Activated CD4-positive, alpha-beta T cell treated with anti-CD3 and anti-CD28 coated beads for 36 hours (primary cell): ENCODE measurements at places on chromosomes 2 and 18.

DNA sequence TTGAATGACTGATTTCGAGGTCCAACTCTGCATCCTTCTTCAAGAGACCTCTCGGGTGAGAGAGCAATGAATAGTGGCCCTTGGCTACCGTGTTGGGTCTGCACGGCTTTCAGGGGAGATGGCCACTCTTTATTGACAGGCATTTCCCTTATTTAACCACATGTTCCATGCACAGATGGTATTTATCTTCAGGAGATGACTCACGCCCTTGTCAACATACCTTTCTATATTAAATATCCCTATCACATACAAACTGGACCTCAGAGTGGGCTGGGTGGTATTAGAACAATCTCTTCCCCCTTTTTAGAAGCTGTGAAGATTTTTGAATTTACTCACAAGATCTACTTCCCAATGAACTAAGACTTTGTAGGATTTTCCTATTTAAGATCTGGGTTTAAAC is 109.6 kb upstream of the CDC42EP3 start:
- no peak for DNase-seq
- H3K4me3 ChIP-seq = no peak overlapping the region
- no peaks in the 10 kb centered on the region for H3K27me3 ChIP-seq
- H3K4me1 ChIP-seq = no peaks in the 10 kb centered on the region

GRCh38 chr2:102979429-102979828 is 217.6 kb downstream of the TMEM182 start:
- H3K27me3 ChIP-seq = peaks cover 8% of the 10 kb centered on the region
- H3K36me3 ChIP-seq = no peaks in the 10 kb centered on the region
- H3K4me1 ChIP-seq = no peaks in the 10 kb centered on the region

DNA sequence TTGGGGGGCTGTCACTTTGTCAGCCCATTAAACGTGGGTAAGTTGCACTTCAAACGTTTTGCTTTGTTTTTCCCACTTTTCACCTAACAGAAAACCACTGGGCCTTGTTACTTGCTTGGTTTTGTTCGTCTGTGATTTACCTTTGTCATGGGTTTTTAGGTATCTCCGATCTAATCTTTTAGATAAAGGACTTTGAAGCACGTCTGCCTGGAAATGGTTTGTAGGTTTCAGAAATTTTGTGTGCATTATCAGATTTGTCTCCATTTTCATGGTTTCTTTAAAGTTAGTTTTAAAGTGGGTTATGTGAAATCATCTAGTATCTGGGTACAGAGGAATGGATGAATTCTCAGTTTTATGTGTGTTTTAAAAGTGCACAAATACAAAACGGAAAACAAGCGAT is 6.4 kb downstream of the CTDP1 start:
- DNase-seq = no peak
- H3K4me3 ChIP-seq = no peak overlapping the region
- H3K4me1 ChIP-seq = peaks cover 68% of the 10 kb centered on the region
- no peaks in the 10 kb centered on the region for H3K27me3 ChIP-seq
- H3K36me3 ChIP-seq = peaks cover 34% of the 10 kb centered on the region
- peak overlapping the region; percentile 49 for H3K27ac ChIP-seq

GRCh38 chr2:7685342-7686015 is 768.3 kb downstream of the RNF144A start:
- no peaks in the 10 kb centered on the region for H3K27me3 ChIP-seq
- DNase-seq = no peak
- no peak overlapping the region for H3K4me3 ChIP-seq
- no peaks in the 10 kb centered on the region for H3K36me3 ChIP-seq

- DNase-seq = no peak
- H3K4me1 ChIP-seq = no peaks in the 10 kb centered on the region
- H3K27ac ChIP-seq = no peak overlapping the region
- H3K36me3 ChIP-seq = no peaks in the 10 kb centered on the region
- H3K27me3 ChIP-seq = no peaks in the 10 kb centered on the region
Observed at GRCh38 chr2:150279686-150280085, 207.8 kb downstream of the RND3 start.

- no peak for DNase-seq
- peaks cover 2% of the 10 kb centered on the region for H3K4me1 ChIP-seq
- no peaks in the 10 kb centered on the region for H3K27me3 ChIP-seq
Observed at GRCh38 chr2:15531095-15531854, 29.9 kb downstream of the NBAS start.

GRCh38 chr2:165837122-165837521 is 43.1 kb upstream of the GALNT3 start:
- H3K4me1 ChIP-seq = no peaks in the 10 kb centered on the region
- no peaks in the 10 kb centered on the region for H3K36me3 ChIP-seq
- H3K27ac ChIP-seq = no peak overlapping the region
- no peaks in the 10 kb centered on the region for H3K27me3 ChIP-seq
- no peak overlapping the region for H3K4me3 ChIP-seq
- DNase-seq = no peak

DNA sequence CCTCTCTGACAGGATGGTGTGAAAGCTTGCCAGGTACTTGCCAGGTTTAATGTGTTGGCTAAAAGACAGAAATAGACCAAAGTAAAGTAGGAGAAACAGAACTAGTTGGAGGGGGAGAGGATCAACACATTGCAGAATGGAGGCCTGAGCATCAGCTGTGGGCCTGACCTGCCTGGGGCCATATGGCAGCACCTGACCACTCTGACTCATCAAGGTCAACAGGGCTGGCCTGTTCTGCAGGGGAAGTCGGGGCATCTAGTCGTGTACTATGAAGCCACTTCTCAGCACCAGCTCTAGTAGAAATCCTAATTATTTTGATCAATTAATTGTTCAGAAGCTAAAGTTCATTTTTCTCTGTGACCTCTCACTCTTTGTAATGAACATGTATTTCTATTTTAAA is 35.8 kb upstream of the NOSTRIN start:
- no peak for DNase-seq
- no peak overlapping the region for H3K27ac ChIP-seq
- H3K27me3 ChIP-seq = no peaks in the 10 kb centered on the region
- no peaks in the 10 kb centered on the region for H3K4me1 ChIP-seq
- H3K4me3 ChIP-seq = no peak overlapping the region

- H3K27me3 ChIP-seq = no peaks in the 10 kb centered on the region
- peak; percentile 20 for DNase-seq
- no peaks in the 10 kb centered on the region for H3K4me1 ChIP-seq
- H3K36me3 ChIP-seq = peaks cover 6% of the 10 kb centered on the region
- H3K27ac ChIP-seq = no peak overlapping the region
Observed at GRCh38 chr2:18690342-18690741, 101.0 kb upstream of the NT5C1B start.

GRCh38 chr2:10432311-10433181 is 15.6 kb downstream of the ODC1 start:
- H3K27me3 ChIP-seq = peaks cover 6% of the 10 kb centered on the region
- peaks cover 11% of the 10 kb centered on the region for H3K4me1 ChIP-seq
- no peaks in the 10 kb centered on the region for H3K36me3 ChIP-seq
- peak; percentile 62 for DNase-seq
- H3K4me3 ChIP-seq = peak overlapping the region; percentile 67

GRCh38 chr2:116687371-116687770 is 1127.1 kb upstream of the DDX18 start:
- no peak overlapping the region for H3K27ac ChIP-seq
- H3K36me3 ChIP-seq = no peaks in the 10 kb centered on the region
- no peaks in the 10 kb centered on the region for H3K27me3 ChIP-seq
- H3K4me1 ChIP-seq = no peaks in the 10 kb centered on the region

GRCh38 chr18:10400534-10401307 is 53.7 kb upstream of the APCDD1 start:
- no peak overlapping the region for H3K27ac ChIP-seq
- DNase-seq = no peak
- H3K4me3 ChIP-seq = no peak overlapping the region
- H3K27me3 ChIP-seq = peaks cover 14% of the 10 kb centered on the region

DNA sequence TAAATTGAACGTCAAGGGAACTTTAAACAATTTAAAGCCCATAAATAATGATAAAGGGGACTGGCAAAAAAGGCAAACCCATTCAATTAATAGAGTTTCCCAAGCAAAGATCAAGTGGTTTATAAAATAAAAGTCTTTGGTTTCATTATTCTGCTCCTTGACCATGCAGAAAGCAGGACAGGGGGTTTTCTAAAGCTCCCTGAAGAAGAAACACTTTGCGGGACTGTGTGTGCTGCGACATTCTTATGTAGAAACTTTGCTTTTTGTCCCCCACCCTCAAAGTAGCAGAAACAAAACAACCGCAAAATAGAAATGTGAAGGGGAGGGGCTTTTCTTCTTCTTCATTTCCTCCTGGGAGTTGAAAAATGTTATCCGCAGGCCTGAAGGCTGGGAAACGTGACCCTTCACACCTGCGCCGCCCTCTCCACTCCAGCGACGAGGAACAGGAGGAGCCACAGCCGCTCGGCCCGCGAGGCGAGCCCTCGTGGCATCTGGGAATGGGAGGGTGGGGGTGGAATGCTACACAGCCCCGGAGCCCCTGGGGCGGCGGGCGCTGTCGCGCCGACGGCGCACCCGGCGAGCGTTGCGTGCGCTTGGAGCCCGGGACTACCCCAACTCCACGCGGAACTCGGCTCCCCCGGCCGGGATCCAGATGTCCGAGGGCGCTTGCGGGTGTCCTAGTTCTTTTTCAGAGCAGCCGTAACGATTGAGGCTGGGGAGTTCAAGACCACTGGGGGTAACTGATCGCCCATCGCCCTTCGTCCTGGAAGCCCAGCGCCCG is 4.3 kb upstream of the GBX2 start:
- no peaks in the 10 kb centered on the region for H3K4me1 ChIP-seq
- H3K27me3 ChIP-seq = peaks cover 64% of the 10 kb centered on the region
- no peak overlapping the region for H3K27ac ChIP-seq
- no peak overlapping the region for H3K4me3 ChIP-seq

- H3K4me1 ChIP-seq = peaks cover 58% of the 10 kb centered on the region
- no peaks in the 10 kb centered on the region for H3K27me3 ChIP-seq
- peaks cover 25% of the 10 kb centered on the region for H3K36me3 ChIP-seq
Observed at GRCh38 chr2:71071681-71072398, 3.4 kb downstream of the NAGK start.

- no peaks in the 10 kb centered on the region for H3K36me3 ChIP-seq
- no peak for DNase-seq
Observed at GRCh38 chr18:51253476-51253875, 56.0 kb upstream of the MEX3C start.

- DNase-seq = no peak
- H3K4me3 ChIP-seq = no peak overlapping the region
- no peak overlapping the region for H3K27ac ChIP-seq
- H3K27me3 ChIP-seq = peaks cover 21% of the 10 kb centered on the region
Observed at GRCh38 chr2:173544641-173545363, 190.1 kb downstream of the CDCA7 start.

DNA sequence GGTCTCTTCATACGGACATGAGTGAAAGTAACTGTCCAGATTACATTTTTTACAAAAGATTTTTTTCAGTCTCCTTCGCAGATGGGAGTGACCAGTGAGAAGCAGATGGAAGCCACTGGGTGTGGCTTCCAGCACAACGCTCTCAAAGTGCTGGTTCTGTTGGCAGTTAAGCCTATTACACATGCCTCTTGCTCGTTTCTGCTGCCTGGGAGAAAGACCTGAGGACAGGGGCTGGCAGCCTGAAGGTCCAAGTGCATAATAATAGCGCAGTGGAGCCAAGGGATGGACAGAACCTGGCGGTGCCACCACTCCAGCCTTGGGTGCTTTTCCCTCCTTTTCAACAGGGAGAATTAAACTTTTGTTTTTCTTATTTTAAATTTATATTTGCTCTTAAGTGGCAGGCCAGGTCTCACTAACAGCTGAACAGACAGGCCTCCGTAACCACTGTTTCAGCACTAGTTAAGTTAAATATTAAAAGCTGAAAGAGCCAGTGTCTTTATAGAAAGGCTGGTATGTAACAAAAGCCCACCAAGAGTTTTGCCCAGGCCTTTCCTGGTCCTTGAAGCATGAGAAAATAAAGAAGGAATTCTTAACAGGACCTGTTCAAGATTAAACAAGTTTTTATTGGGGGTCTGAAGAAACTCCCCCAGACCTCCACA is 1.2 kb upstream of the SKA1 start:
- H3K4me1 ChIP-seq = peaks cover 2% of the 10 kb centered on the region
- no peak overlapping the region for H3K4me3 ChIP-seq
- peaks cover 9% of the 10 kb centered on the region for H3K36me3 ChIP-seq

GRCh38 chr2:55519938-55520885 is 694 bp downstream of the CFAP36 start:
- peaks cover 19% of the 10 kb centered on the region for H3K36me3 ChIP-seq
- peak; percentile 52 for DNase-seq
- peak overlapping the region; percentile 99 for H3K4me3 ChIP-seq
- peak overlapping the region; percentile 90 for H3K27ac ChIP-seq

- H3K4me3 ChIP-seq = no peak overlapping the region
- H3K27me3 ChIP-seq = peaks cover 13% of the 10 kb centered on the region
- no peaks in the 10 kb centered on the region for H3K4me1 ChIP-seq
- H3K36me3 ChIP-seq = no peaks in the 10 kb centered on the region
- H3K27ac ChIP-seq = no peak overlapping the region
Observed at GRCh38 chr2:110957293-110957692, 163.4 kb upstream of the BCL2L11 start.

- H3K27ac ChIP-seq = no peak overlapping the region
- no peak for DNase-seq
- no peaks in the 10 kb centered on the region for H3K36me3 ChIP-seq
- peaks cover 11% of the 10 kb centered on the region for H3K27me3 ChIP-seq
Observed at GRCh38 chr2:60519231-60519863, 34.1 kb downstream of the BCL11A start.

GRCh38 chr18:73520229-73520628 is 627.4 kb downstream of the FBXO15 start:
- no peaks in the 10 kb centered on the region for H3K27me3 ChIP-seq
- H3K4me1 ChIP-seq = no peaks in the 10 kb centered on the region
- no peak overlapping the region for H3K4me3 ChIP-seq
- no peak for DNase-seq
- H3K36me3 ChIP-seq = no peaks in the 10 kb centered on the region

GRCh38 chr2:96970248-96970875 is 16.0 kb downstream of the FAM178B start:
- peaks cover 27% of the 10 kb centered on the region for H3K4me1 ChIP-seq
- no peak for DNase-seq
- no peak overlapping the region for H3K27ac ChIP-seq
- no peaks in the 10 kb centered on the region for H3K36me3 ChIP-seq
- H3K27me3 ChIP-seq = peaks cover 1% of the 10 kb centered on the region

GRCh38 chr18:38576349-38576748 is 1010.8 kb upstream of the CELF4 start:
- no peaks in the 10 kb centered on the region for H3K27me3 ChIP-seq
- peaks cover 34% of the 10 kb centered on the region for H3K4me1 ChIP-seq

- no peak for DNase-seq
- H3K27me3 ChIP-seq = peaks cover 2% of the 10 kb centered on the region
- no peak overlapping the region for H3K4me3 ChIP-seq
- no peaks in the 10 kb centered on the region for H3K36me3 ChIP-seq
- no peak overlapping the region for H3K27ac ChIP-seq
- H3K4me1 ChIP-seq = no peaks in the 10 kb centered on the region
Observed at GRCh38 chr2:128590309-128591021, 271.8 kb upstream of the HS6ST1 start.
